ENCODE measurements at places on chromosomes 2 and 18.

GRCh38 chr18:74456349-74457042 lies 612 bp downstream of the DIPK1C start:
- DNase-seq = no peak

- no peak for DNase-seq
These were observed 146.8 kb downstream of the MTX2 start for GRCh38 chr2:176415937-176416499.

DNA sequence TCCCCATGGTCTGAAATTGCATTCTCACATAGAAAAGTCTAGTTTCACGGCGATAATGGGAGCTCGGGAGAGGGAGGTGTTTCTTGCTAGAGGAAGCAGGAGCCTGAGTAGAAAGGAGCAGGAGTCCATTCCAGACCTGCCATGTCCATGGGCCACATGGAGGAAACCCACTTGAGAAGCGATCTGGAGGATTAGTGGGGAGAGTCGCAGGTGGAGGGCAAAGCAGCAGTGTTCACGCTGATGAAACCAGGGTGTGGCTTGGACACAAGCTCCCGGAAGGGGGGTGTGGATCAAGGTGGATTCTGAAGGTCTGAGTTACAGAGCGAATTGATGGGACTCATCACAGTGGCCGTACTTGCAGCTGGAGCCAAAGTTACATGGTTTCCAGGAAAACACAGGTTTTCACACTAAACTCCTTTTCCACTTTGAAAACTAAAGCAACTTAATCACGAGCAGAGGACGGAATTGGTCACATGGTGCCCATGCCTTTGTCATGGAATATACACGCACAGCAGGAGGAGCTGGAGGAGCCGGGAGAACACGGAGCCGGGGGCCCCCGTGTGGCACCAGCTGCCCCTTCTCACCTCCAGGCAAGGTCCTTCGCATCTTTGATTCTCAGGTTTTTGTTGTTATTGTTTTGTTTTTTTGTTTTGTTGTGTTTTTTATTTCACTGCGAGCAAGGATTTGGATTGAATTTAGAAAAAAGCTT lies 255.1 kb upstream of the MYT1L start:
- DNase-seq = no peak

- no peak for DNase-seq
These were observed 10.0 kb downstream of the TCF4 start for GRCh38 chr18:55577812-55578539.

- DNase-seq = no peak
These were observed 25.5 kb upstream of the EML6 start for GRCh38 chr2:54697934-54698333.

DNA sequence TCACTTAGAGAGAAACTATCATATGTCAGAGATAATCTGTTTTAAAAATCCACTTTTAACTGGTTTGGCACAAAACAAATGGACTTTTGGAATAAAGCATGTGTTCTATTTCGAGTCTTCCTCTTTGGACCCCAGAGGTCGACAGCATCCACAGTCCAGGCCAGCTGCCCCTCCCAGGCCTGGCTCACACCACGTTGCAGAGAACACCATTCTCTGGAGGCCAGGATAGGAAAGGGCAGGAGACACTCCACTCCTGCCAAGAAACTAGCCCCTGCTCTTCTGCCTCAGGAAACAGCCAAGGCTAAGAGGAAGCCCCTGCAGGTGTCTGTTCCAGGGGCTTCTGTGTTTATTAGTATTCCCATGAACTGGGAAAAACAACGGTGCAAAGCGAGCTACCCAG lies 456.6 kb upstream of the ID2 start:
- no peak for DNase-seq

DNA sequence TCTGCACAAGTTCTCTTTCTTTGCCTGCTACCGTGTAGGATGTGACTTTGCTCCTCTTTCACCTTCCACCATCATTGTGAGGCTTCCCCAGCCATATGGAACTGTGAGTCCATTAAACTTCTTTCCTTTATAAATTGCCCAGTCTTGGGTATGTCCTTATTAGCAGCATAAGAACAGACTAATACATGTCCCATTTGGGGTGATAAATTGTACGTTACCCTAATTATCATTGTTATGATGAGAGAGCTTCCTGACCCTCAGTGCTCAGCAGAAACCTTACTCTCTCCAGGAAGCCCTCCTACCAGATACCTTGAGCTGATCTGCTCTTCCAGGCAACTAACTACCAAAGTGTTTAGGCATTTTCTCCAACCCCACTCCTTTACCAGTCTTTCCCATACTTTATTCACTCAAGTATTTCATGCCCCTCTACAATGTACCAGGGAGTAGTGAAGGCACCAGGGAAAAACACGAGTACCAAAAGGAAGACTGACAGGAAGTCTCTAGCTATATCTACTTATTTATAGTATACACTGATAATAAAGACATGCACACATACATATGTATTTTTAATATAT lies 196.2 kb downstream of the MYCN start:
- no peak for DNase-seq

DNA sequence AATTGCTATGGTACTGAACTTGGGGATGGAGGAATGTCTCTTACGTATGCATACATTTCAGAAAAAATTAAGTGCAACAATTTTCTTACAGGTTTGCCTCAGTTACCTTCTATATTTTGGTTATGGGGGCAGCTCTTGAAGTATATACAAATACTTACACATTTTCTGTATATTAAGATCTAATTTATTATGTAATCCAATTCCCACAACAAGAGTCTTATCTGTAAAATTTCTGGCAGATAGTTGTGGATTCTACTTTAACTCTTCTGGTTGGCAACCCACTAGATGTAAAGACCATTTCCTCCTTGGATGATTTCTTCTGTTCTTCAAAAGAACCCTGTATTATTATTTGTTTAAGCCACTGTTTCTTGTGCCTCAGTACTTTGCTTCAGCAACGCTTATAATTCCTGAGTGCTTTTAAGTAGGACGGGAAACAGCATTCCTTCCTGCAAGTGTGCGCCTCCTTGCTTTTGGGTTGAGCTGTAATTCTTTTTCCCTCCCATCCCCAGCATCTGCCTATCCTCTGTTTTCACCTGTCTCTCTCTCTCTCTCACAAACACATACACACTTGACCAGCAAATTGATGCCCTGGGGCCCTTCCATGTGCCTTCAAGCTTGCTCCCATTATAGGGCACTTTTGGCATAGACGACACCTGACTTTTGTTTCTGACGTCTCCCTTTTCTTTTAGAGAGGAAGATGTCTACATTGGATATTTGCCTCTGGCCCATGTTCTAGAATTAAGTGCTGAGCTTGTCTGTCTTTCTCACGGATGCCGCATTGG lies 61.4 kb downstream of the ACSL3 start:
- DNase-seq = no peak

DNA sequence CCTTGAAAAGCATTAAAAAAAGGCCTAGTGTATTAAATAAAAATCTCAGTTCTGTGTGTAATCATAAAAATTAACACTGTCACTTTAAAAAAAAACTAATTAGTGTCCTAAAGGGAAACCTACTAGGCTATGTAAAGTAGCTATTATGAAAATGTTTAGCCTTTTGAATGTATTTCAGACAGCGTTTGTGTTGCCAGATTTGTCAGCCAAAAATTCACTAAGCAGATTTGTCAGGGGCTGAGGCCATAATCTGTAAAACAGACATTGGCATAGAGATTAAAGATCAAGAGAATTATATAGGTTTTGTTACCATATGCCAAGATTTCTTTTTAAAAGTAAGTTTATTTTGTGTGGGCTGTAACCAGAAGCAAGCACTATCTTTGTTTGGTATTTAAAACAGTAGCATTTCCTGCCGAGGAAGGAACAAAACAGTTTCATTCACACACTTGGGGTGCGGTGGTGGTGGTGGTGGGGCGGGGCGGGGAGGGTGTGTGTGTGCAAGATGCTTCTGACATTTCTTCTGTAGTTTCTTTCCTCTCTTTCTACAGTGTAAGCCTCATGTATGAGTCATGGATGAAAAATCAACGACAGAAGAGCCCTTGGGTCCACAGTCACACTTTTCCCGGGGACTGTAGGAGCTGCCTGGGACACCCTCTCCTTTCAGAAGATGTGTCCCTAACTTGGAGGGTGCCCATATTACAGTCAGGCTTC lies 328.5 kb upstream of the FANCL start:
- no peak for DNase-seq

GRCh38 chr18:75421656-75422055 lies 5.8 kb downstream of the SMIM21 start:
- no peak for DNase-seq

GRCh38 chr2:113863144-113863543 lies 26.7 kb upstream of the ACTR3 start:
- DNase-seq = no peak

DNA sequence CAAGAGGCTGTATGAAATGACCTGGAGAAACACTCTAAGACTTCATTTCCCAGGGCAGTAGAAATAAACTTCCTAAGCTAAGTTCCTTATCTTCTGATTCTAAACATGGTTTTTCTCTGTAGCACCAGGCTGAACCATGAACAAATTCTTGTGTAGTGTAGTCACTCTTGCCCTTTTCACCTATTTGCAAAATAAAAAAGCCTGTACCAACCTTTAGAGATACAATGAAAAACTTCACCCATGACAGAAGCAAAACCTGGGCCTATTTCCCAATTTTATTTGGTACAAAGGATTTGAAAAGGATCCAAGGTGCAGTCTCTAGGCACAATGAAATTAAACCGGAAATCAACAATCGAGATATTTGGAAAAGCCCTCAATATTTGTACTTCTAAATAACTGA lies 43.6 kb downstream of the POLR1A start:
- DNase-seq = no peak

DNA sequence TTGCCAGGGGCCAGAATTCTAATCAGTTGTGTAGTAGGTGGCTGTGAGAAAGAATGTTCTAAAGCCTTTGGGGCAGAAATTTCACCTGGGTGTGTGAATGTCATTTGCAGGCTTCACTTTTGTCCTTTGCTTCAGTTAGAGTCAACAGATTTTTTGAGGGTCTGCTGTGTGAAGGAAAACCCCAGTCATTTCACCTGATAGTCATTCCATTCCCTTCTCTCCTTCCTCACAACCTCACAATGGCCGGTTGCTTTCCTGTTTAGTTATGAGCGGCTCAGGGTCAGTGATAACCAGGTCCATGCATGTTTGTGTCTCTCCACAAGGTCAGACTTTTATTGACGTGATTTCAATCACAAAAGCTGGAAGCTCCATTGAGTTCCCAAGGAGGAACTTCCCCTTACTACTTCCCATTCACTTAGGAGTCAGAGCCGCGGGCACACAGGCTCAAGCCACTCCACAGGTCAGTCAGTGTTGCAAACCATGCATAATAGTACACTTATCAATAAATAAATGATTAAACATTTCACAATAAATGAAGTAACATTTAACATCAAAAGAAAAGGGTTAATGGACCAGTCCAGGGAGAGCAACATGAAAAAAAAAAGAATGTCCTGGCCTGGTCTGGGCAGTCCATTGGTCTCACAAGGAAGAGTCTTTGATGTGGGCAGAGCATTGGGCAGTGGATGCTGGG lies 74.3 kb downstream of the NPAS2 start:
- DNase-seq = no peak

- no peak for DNase-seq
These were observed 526 bp downstream of the PRKRA start for GRCh38 chr2:178450524-178450773.

- DNase-seq = no peak
These were observed 8.2 kb downstream of the NFATC1 start for GRCh38 chr18:79403723-79404566.

GRCh38 chr2:28175028-28175427 lies 217.6 kb upstream of the FOSL2 start:
- DNase-seq = no peak

DNA sequence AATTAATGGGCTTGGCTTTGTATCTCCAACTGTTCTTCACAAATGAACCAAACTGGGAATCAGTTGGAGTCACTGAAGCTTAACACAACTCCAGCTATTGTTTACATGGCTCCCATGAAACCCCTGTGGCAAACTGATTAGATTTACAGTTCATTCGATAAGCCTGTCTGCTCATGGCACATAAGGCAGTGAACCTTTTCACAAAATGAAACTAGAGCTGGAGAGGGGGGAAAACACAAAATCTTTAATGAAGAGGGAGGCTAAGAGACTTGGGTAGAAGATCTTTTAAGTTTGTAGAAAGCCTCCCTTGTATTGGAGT lies 11.6 kb upstream of the ITGA6 start:
- DNase-seq = no peak

GRCh38 chr2:161980976-161981375 lies 93.0 kb downstream of the DPP4 start:
- no peak for DNase-seq

DNA sequence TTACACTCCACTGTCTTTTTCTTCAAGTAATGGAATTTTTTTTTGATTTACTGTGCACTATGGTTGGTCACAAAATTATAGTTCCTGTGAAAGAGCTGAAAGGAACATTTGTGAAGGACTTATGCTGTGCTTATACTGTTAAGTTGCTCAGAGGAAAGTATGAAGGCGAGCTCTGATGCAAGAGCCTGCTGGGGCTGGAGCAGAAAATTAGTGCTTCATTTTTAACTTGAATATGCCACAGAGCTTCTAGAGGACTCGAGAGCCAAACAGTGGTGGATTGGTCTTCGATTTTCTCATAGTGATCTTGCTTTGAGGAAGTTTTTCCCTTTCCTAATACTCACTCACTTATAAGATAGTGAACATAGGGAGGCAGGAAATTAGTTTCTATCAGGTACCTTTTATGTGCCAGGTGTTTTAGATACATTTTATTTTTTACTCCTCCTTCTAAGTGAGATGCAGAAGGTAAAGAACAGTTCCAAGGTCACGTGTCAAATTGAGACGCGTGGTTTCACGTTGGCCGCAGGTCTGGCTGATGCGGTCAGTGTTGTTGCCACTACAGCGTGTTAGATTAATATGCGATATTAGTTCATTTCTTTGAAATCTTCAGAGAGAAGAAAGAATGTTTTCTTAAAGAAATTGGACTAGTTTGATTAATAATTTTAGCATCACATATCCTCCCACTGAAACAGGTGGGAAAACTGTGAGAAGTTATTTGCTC lies 20.2 kb downstream of the GATA6 start:
- DNase-seq = no peak

- DNase-seq = no peak
These were observed 16.3 kb upstream of the MFF start for GRCh38 chr2:227308784-227309183.

DNA sequence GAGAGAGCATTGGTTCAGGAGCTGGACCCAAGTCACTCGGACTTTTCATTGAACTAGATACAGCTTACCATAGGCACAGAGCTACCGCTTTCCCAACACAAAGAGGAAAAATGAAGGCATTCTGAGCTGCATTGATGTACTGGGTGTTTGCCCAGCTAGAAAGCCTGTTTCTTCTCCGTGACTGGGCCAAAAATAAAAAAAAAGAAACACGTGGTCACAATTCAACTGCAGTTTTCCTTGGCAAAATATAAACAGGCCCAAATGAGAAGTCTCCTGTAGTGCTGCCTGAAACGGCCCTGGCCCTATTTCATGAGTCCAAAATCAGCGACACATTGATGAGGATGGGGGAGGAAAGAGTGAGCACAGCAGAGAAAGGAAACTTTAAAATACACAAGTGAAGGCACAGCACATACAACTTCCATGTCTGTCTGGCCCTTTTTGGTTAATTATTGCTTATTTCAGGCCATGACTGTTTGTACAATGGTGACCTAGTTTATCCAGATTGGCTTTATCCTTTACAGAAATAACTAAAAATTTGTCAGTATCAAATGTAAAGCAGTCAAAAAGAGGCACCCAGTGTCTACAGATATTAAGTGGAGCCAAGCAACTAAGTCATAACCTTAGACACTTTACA lies 179.7 kb downstream of the ICOS start:
- no peak for DNase-seq
